ENCODE measurements at places on chromosomes 4 and X.

DNA sequence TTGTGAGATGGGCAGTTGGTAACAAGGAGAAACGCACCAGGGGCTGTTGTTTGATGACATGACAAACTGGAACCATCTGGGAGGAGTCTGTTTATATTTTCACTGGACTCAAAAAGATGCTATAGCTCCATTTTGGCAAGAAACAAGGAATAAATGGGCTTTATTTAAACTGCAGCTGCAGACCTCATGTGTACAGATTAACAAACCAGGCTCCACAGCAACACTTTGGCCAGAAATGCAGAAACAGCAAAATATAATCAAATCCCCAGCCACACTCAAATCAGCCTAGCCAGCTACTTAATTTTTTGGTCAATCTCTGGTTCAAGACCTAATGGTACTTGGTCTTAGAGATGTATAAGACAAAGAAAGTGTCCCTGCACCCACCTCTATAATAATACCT is 52.7 kb downstream of the ASB9 start:
- no peak for DNase-seq

DNA sequence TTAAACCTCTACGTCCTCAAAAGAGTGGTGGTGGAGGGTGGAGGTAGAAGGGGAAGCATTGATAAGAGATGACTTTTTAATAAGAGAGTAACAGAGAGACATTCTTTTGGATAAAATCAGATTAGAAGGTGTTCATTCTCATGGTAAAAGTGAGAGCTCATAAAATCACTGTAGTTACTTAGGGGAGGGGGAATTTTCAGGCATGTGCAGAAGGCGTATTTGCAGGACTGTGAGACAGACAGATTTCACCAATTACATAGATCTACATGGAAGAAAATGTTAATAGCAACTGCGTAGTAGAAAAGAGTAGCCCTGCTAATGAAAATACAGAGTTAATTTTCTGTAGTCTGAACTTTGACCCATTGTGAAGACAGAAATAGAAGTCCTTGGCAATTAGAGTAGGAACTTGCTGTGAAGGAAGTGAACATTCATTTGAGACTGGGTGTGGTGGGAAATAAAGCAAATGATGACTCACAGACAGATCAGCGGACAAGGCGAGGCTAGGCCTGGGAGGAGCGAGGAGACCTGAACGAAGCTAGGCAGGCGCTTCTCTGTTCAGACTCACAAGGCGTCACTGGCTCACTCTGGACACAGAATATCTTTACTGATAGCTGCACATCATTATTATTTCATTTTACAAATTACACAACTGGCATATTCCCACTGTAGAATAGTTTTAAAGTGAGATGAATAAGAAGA is 57.2 kb upstream of the FAM9C start:
- DNase-seq: no peak

DNA sequence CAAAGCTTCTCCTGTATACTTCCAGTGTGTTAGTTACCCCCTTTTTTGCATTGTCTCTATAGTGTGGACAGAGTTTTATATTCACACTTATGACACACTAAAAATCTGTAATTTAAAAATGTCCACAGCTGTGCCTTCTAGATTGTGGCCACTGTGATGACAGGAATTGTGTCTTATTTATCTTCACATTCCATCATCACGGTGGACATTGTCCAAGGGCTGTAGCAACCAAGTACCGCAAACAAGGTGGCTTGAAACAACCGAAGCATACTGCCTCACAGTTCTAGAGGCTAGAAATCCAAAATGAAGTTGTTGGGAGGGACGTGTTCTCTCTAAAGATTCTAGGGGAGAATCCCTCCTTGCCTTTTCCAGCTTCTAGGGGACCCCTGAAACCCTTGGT is 32.3 kb downstream of the CHRNA9 start:
- DNase-seq: no peak

- peak; percentile 35 for DNase-seq
These were observed at the start of gene FGFBP2 for GRCh38 chr4:15963001-15963451. FGFBP2 (minus strand) TSS chr4:15963175; CDS start chr4:15963129, 46 bp downstream.

GRCh38 chrX:139932073-139932900 is 566 bp downstream of the ATP11C start:
- peak; percentile 1 for DNase-seq

DNA sequence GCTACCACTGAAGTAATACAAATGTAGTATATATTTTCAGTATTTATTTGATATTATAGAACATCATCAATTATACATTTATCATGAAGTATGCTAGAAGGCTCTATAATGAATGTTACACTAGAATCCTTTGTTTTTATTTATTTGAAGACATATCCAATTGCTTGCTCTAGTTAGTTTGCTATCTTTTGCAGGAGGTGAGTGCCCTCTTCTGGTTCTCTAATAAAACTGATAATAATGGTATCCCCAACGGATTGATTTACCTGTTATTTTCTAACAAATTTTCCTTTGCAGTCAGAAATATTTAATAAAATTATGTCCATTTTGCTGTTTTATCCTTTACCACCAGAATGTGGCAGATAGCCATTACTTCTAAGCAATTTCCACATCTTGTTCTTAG is 274.3 kb upstream of the TACR3 start:
- DNase-seq: no peak

- DNase-seq: no peak
These were observed 95.1 kb downstream of the GBA3 start for GRCh38 chr4:22787753-22788375.

DNA sequence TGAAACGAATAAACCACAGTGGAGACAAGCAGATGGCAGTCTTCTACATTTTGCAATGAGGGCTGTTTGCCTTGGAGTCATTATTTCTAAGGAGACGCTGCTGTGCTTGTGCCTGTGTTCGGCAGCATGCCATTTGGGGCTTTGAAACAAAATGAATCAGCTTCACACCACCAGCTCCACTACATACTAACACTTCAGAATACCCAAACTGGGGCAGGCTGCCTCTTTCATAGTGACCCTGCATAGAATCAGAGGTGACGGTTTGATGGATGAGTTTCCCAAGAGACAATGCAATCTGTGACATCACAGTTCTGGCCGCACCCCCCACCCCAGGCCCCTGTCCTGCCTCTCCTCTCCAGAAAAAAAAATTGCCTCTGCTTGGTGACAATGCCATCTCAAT is 57.1 kb upstream of the MID1 start:
- no peak for DNase-seq

DNA sequence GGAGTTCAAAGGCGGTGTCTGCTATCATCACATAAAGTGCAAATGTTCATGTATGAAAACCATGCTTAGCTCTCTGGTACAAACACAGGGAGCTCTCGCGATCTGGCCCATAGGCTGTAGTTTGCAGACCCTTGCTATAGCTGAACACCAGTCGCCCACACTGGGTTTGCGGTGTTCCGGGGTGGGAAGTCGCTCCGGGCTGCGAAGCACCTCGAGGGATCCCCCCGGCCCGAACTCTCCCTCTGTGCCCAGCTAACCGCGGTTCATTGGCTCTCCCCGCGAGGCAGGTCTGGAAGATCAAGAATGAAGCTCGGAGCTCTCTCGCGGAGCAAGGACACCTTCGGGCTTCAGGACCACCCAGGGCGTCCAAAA is 341 bp upstream of the PRPS2 start:
- no peak for DNase-seq

GRCh38 chr4:54929459-54929858 is 195.9 kb downstream of the KDR start:
- DNase-seq: no peak

GRCh38 chr4:169362607-169363006 is 91.9 kb upstream of the SH3RF1 start:
- DNase-seq: no peak

DNA sequence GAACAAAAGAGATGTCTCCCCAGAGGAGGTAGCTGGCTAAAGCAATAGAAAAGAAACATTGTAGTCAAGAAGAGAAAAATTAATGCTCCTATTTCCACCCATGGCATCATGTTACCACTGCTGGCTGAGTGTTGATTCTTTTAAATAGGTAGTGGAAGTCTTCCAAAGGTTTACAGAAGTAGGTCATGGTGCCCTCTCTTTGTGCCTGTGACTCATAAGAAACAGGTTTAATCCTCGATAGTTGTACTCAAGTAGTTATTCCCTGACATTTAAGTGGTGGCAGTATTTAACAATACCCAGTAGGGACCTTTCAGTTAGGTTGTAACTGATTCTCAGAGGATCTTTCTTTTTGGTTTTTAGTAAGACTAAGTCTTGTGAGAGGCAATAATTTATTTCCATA is 247.8 kb downstream of the TEX13A start:
- DNase-seq: no peak

DNA sequence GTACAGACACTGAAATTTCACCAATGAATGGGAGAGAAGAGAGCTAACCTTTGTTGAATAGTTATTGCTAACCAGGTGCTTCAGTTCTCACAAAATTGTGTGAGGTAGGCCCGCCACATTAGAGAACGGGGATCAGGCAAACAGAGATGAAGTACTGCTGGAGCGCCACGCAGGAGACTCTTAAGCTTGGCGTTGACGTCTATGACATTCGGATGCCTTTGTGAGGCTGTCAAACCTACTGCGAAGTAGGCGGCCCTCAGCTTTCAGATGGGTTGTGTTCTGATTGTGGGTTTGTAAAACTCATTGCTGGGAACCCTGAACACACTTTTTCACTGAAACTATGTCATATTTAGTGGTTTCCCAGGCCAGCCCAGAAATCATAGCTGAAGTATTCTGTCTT is 173.6 kb downstream of the CBR4 start:
- no peak for DNase-seq

- no peak for DNase-seq
These were observed 14.5 kb downstream of the CHRNA9 start for GRCh38 chr4:40349561-40350198.

DNA sequence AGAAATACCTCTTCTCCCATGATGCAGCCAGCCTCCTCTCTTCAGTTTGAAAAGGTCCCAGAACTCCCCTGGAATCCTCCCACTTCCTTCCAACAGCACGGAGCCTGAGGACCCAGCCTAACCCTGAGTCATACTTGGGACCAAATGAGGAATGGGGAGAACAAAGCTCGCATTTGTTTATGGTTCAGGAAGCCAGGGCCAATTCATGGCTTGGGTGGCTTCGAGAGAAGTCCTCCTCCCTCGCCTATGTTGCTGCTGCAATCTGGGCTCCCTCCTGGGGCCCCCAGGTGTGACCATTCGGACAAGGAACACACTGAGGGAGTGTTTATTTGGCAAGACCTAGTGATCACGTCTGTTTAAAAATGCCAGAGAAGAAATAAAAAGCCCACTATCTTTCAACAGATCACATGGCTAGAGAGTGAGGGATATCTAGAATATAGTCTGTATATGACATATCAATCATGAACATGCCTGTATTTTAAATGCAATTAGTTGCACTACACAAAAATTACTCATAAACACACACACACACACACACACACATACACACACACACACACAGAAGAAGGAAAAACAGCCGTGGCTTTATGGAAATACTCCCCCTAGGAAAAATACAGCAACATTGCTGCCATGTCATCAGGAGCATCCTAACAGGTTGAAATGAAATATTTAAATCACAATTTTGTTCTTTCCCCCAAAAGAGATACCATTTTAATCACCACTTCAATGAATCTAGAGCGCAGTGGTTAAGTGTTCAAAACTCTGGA is 155.7 kb upstream of the MAP3K15 start:
- no peak for DNase-seq

GRCh38 chr4:39406763-39407583 is at the start of gene KLB:
KLB (plus strand) TSS chr4:39406930; CDS start chr4:39406950, 20 bp downstream.
- DNase-seq: no peak

- DNase-seq: no peak
These were observed 299.2 kb downstream of the IDS start for GRCh38 chrX:149205937-149206336.

GRCh38 chr4:186472948-186473347 is 82.4 kb downstream of the MTNR1A start:
- no peak for DNase-seq

Data from stimulated activated CD8-positive, alpha-beta memory T cell treated with anti-CD3 and anti-CD28 coated beads, Interleukin-4, amount 100 ng/mL, for 4 hours (primary cell).